ENCODE measurements at places on chromosomes 7 and 10.

DNA sequence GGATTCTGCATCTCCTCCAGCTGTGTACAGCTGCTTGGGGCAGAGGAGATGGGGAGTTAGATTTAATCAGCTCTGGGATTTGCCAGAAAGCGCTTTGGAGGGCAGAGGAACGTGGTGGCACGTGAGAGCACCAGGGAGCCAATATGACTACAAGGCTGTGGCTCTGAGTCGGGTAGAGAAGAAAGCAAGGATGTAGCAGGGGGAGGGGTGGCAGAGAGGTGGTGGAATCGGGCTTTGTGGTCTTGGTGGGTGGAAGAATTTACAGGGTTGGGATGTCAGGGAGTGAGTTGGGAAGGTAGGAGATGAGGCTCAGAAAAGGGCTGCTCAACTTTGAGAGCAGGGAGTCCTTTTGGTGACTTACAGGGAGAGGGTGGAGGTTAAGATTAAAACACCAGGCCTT lies 113.6 kb downstream of the CCNY start:
- DNase-seq: no peak

DNA sequence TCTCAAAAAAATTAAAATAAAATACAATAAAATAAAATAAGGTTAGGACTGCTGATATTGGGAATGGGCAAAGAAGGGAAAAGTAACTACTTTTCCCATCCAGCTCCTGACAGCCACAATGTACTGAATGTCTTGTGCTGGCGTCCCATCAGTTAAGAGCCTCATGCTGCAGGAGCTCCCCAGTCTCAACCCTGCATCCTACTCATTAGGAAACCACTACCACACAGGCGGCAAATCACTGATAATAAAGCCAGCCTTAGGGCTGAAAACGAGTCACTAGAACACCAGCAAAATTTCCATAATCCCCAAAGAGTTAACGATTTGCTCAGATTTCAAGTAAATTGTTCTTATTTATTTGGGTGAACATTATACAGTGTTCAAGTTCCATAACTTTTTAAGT lies 4.3 kb downstream of the YWHAG start:
- DNase-seq: no peak

- no peak for DNase-seq
Measured at GRCh38 chr7:113548137-113548536, 370.7 kb downstream of the PPP1R3A start.

GRCh38 chr10:12961416-12962205 lies 39.9 kb downstream of the CCDC3 start:
- no peak for DNase-seq

- DNase-seq: no peak
Measured at GRCh38 chr7:106731646-106732444, 70.9 kb upstream of the CCDC71L start.

GRCh38 chr7:124246262-124246863 lies 213.5 kb upstream of the TMEM229A start:
- no peak for DNase-seq

GRCh38 chr10:44779511-44779910 lies 131.6 kb upstream of the TMEM72 start:
- no peak for DNase-seq

Measured in activated naive CD4-positive, alpha-beta T cell treated with anti-CD3 and anti-CD28 coated beads, Interleukin-2, amount 50 U/mL, for 16 hours (primary cell).